Transverse colon (tissue), 4 donors: ENCODE measurements at places on chromosomes 3 and 15. TPM values are rescaled to one million over a fixed set of nuclear protein-coding genes. Genes with fewer than 3 reads are reported as not detected.

FMN1 gene
- total RNA-seq, result 102 TPM

DNA sequence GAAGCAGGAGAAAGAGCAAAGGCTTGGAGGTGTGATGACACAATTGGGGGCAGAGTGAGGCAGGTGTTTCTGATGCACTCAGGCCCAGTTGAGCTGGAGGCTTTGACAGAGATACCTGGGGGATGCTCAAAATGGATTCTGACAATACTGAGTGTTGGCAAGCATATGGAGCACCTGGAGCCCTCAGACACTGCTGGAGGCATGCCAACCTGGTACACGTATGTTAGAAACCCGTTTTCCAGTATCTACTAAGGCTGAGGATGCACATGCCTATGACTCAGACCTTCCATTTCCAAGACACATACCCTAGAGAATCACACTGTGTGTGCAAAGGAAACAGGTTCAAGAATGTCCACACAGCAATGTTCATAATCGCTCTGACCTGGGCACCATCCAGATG, 58.7 kb downstream of the WNT7A start:
- DNase-seq, result no peak

DNA sequence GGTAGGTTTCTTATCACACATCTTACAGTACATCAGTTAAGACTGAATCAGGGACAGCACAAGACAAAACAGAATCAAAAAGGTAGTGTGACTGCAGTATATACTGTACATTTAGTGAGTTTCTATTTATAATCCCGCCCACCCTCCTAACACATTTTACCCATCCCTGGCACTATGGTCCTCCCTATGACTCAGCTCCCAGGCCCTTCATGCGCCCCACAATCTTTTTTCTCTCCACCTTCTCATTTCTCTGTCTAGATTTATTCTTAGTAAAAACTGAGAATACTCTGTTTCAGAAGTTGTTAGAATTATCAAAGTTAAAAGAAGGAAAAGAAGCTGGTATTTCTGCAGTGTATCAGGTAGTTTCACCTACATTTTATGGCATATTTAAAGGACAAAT, 427.3 kb downstream of the CNTN4 start:
- DNase-seq, result no peak

- no peak for DNase-seq
These were observed 501.4 kb upstream of the NR2F2 start for GRCh38 chr15:95829062-95829461.

ACTR8 gene
- total RNA-seq, result 23.2 TPM
